ENCODE measurements at places on chromosomes 5 and 9.
A peak's percentile ranks its signal among the peaks of the same experiment; 100 is the strongest.

GRCh38 chr5:125225424-125225823 lies 479.0 kb upstream of the ZNF608 start:
- DNase-seq = no peak

GRCh38 chr9:88007291-88007650 lies 32.9 kb upstream of the CDK20 start:
- no peak for DNase-seq

DNA sequence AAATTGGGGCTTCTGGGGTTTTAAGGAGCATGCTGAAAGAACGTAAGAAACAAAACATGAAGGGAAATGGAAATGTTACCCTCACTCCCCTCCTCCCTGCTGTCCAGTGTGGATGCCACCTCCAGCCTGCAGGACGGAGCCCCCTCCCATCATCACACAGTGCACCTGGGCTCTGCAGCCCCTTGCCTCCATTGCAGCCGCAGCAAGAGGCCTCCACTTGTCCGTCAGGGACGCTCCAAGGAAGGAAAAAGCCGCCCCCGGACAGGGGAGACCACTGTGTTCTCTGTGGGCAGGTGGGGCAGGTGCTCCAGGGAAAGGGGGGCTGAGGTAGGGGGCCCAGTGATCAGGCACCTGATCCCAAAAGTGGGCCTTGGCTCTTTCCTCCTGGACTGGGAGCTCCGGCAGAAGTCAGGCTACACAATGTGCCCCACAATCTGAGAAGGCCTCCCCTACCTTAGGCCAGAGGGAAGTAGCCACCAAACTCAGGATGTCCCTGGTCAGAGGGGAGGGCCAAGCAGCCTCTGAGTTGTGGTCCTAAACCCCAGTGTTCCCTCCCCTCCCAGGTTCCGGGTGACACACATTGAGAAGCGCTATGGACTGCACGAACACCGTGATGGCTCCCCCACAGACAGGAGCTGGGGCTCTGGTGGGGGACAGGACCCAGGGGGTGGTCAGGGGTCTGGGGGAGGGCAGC lies 2.7 kb downstream of the RELL2 start:
- no peak for DNase-seq

- no peak for DNase-seq
Measured at GRCh38 chr5:149420545-149421371, 41.7 kb upstream of the IL17B start.

DNA sequence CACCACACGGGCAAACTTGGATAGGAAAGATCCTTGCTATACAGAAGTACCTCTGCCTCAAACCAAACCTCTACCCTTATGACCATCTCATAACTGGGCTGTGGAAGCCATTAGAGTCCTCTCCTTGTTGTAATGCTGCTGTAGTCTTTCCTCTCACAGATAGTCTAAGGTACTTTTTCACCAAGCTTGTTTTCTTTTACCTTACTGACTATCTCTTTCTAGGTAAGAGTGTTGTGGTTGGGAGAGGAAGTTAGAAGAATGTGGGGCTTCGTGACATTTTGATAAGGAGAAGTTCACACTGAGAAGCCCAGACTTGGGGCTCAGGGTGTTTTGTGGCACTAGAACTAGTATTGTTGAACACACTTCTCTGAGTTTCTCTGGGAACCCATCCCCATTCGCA lies 8.9 kb downstream of the CFAP95 start:
- DNase-seq = no peak

- DNase-seq = no peak
Measured at GRCh38 chr5:80703747-80704146, 49.0 kb upstream of the DHFR start.

GRCh38 chr9:124831642-124832364 lies 21.5 kb upstream of the WDR38 start:
- no peak for DNase-seq

GRCh38 chr9:112913326-112913725 lies 22.6 kb upstream of the SLC46A2 start:
- DNase-seq = no peak

GRCh38 chr5:162091336-162091735 lies 23.8 kb downstream of the GABRG2 start:
- no peak for DNase-seq

GRCh38 chr9:121048618-121049017 lies 1.5 kb downstream of the C5 start:
- DNase-seq = no peak

GRCh38 chr9:116152941-116153764 lies 438 bp upstream of the PAPPA start:
- DNase-seq = no peak

DNA sequence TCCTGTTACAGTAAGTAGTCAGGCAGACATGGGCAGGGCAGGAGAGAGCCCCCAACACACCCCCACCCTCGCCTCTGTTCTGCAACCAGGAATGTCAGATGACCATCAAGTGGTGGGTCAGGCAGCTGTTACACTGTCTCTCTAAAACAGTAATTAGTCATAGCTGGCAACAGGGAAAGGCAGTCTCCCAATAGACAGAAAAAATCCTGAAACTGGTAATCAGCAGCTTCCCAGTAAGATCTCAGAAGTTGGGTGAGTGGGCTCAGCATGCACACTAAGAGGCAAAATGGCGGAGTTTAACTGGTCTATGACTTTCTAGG lies 90.2 kb downstream of the C5orf15 start:
- no peak for DNase-seq

DNA sequence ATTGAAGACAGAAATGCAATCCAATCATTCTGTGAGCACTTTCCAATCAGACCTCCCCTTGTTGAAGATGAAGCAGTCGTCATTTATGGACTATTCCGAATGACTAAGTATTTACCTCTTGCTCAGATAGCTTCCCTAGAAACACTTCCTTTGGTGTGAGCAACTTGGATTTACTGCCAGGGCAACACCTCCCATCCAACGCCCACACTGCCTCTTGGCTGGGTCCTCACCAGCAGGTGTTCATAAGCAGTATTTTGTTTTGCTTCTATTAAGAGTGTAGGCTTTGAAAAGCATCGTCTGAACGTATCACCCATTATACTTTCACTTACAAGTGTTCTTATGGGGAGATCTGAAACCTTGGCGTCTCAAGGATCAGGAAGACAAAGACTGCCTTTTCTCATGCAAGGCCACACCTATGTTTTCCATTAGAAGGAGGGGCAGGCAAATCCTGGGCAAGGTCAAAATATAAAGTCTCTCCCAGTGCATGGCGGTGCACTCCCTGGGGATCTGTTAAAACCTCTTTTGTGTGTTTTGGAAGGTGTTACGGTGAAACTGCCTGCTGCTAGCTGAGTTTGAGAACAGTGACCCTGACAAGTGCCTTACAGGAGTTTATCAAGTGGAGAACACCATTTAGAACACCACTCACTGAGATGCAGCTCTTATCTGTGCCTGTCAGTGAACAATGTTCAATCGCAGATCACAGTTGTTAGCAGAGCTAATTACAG lies 10.6 kb upstream of the MARCHF3 start:
- DNase-seq = peak; percentile 37

- DNase-seq = no peak
Measured at GRCh38 chr5:143583409-143583808, 179.9 kb upstream of the NR3C1 start.

- DNase-seq = no peak
Measured at GRCh38 chr9:117596678-117597077, 107.5 kb upstream of the TLR4 start.

DNA sequence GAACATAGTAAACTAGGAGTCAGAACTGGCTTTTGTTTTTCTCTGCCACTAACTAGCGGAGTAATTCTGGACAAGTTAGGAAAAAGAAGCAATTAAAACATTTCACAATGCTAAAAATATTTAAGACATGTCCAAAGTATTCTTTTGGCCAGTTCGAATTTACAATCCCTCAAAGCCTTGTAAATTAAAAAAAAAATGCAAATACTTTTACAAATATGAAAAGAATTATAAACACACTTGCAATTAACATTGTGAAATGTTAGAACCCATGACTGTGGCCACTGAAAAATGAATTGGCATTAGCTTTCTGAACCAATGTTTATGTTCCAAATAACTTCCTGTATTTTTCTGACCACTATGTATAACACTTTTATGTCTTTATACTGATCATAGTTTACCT lies 2.2 kb downstream of the RAD1 start:
- DNase-seq = no peak

DNA sequence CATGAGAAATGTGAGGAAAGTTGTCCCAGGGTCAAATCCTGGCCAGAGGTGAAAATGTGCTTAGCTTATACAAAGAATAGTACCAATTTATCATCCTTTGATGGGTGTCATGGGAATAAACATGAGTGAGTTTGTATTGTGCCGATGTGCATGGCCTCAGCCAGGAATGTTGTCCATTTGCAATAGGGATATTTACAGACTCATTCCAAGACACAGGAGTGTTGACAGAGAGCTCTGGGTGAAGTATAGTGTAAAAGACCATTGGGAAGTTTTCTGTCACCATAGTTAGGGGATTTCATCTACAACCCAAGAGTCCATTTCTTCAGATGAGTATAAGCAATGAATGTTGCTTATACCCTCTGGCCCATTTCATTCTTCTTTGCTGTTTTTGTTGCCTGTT lies 160.1 kb downstream of the DMAC1 start:
- no peak for DNase-seq

GRCh38 chr5:106675687-106676086 lies 995.0 kb downstream of the EFNA5 start:
- no peak for DNase-seq

Data from urothelium cell line (cell line).